Activated CD8-positive, alpha-beta memory T cell treated with anti-CD3 and anti-CD28 coated beads for 1 hour (primary cell): ENCODE measurements at places on chromosomes 16 and 17.

- DNase-seq, result no peak
Observed at GRCh38 chr17:29169806-29170591, 10.2 kb downstream of the MYO18A start.

GRCh38 chr16:30151091-30151490, 28.1 kb upstream of the MAPK3 start:
- DNase-seq, result no peak

GRCh38 chr16:76007645-76008044, 269.6 kb upstream of the CNTNAP4 start:
- DNase-seq, result no peak

DNA sequence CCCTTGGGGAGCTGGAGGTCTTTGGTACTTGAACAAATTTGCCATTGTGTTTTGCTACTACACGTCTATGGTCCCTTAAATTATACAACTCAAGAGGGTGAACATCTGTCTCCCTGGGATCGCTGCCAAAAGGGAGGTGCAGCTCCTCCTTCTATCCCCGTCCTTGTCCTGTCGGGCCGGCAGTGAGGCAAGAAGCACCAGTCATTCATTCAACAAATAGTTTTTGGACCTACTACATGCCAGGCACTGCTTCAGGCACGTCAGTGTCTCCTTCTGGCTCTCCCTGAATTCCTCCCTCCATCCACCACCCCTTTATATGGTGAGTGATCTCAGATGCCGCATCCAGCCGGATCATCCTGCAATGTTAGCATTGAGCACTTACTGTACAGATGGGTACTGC, 2.2 kb upstream of the RPL38 start:
- no peak for DNase-seq

DNA sequence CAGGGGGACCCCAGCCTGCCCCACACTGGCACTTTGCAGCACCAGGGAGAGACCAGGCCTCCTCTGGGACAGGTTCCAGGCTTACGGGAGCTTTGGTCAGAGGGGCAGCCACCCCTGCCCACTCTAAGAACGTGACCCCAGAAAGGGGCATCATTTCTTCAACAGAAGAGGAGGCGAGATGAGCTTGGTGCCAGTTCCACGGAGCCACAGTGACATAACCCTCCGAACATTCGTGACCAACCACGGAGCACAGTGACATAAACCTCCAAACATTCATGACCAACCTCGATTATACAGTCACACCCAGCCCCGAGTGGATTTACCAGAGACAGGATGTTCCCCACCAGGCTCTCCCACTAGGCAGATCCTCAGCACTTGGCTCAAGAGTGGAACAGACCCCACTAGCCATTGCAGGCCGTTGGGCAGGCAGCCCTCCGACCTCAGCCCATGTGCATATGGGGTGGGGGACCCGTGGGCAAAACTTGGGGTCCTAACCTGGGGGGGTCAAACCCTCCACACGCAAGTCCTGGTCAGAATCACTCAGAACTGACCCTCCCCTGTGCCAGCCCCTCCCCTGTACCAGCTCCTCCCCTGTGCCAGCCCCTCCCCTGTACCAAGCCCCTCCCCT, 112.9 kb downstream of the METRNL start:
- no peak for DNase-seq

GRCh38 chr16:89089120-89089519, 4.5 kb upstream of the ACSF3 start:
- DNase-seq, result no peak

- DNase-seq, result peak; percentile 87
Observed at GRCh38 chr16:69424053-69424934, at the start of gene CYB5B. Gene CYB5B (plus strand): TSS chr16:69424619. CDS start chr16:69424684, 65 bp downstream.

DNA sequence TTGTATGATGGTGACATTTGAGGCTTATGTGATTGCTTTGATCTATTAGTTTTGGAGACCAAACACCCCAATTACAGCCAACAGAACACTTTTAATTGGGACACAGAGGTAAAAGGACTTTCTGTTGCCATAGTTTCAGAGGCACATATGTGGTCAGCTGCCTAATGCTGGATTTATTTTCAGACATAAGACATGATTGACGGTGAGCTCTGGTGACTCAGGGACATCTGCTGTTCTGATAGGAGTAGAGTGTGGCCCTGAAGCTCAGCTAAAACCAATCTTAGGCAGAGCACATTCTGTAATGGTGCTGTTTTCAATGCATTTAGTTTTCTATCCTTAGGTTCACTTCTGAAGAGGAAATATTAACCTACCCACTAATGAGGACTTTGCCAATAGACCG, 247.1 kb downstream of the UTP18 start:
- DNase-seq, result no peak
